ENCODE measurements at places on chromosomes 3 and 15.

GRCh38 chr3:187624588-187624987 is 45.6 kb downstream of the SST start:
- no peak for DNase-seq

DNA sequence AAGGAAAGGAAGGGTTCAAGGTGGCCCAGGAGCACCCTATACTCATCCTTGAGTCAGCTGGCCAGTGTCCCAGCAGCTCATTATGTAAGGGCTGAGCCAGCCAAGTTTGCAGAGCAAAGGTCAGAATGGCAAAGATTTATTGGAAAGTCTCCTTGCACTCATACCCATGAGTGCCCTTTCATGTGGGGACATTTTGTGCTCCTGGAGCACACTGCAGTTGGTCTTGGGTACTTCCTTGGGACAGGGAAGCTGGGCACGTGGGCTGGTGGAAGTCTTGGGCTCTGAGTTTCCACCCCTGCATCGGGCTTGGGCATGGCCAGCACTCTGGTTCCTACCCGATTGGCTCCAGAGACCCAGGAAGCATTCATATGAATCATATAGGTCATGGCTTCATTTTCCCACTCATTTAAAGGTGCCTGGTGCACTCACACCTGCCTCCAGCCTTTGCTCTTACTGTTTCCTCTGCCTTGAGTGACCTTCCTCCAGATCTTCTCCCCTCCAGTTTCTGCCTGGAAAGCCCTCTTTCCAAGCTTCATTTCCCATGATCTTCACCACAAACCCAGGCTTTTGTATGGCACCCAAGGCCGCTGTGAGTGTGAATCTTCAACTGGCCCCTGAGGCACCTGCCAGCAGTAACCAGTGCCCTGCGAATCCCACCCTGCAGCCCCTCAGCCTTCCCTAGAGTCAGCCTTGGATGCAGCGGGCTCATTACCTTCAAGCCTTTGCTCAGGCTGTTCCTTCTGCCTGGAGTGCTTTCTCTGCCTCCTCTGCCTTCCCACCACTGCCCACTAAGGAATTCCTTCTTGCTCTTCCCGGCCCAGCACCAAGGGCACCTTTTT is 10.5 kb upstream of the PRKCD start:
- no peak for DNase-seq

GRCh38 chr3:151282921-151283320 is 4.6 kb upstream of the P2RY14 start:
- DNase-seq = peak; percentile 50

DNA sequence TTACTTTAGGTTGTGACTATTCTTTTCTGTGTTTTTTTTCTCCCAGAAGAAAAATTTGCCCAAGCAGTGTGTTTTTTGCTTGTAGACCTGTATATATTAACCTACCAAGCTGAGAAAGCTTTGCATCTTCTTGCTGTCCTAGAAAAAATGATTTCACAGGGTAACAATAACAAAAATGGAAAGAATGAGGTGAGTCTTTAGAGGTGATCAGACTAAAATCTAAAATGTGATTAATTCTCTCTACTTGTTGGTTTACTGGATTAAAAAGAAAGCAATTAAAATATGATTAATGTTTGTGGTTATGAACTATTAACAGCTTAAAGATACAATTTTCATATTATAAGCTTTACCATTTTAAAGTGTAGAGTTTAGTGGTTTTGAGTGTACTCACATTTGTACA is 28.2 kb downstream of the CNOT10 start:
- DNase-seq = no peak

- DNase-seq = no peak
Observed at GRCh38 chr3:189040656-189041335, 131.0 kb upstream of the TPRG1 start.

- no peak for DNase-seq
Observed at GRCh38 chr15:67915461-67916374, 75.9 kb upstream of the RNU6-1 start.

- DNase-seq = no peak
Observed at GRCh38 chr3:67377299-67377698, 277.1 kb downstream of the SUCLG2 start.

- DNase-seq = no peak
Observed at GRCh38 chr3:107910713-107911259, 180.0 kb downstream of the CD47 start.

GRCh38 chr3:39449796-39450195 is 17.7 kb upstream of the MOBP start:
- no peak for DNase-seq

DNA sequence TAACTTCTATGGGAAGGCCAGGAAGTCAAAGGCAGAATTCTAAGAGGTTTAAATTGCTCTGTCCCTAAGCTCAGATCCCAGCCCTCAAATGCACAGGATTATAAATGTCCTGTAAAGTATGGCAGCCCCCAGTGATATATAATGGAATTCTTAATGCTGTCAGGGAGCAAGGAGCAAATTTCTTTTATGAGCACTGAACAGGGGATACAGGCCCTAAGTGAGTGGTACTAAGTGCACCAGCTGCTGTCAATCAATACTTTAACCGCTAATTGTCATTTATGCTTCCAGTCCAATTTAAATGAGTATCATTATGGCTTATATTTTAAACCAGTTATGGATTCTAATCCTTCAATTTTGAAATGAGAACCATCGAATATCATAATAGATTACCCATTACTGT is 4.7 kb downstream of the SLC9A9 start:
- DNase-seq = no peak
